CD8-positive, alpha-beta T cell (primary cell): ENCODE measurements at places on chromosomes 11 and 22.

DNA sequence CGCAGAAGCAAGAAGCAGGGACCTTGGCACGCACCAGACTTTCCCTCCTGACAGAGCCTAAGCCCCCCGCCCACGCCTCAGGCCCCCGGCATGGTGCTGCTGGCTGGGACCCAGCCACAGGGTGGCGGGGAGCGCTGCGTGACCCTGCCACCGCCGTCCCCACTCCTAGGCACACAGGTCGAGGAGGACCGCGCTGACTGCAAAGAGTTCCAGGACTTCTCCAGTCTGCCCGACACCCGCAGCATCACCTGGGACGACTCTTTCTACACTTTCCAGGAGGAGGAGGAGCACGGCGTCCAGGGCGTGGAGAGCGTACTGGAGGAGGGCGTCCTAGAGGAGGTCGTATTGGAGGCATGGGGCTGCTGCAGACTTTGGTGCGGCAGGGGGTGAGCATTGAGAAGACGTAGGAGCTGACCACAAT lies 103.7 kb downstream of the TRIM51G start:
- DNase-seq: no peak

DNA sequence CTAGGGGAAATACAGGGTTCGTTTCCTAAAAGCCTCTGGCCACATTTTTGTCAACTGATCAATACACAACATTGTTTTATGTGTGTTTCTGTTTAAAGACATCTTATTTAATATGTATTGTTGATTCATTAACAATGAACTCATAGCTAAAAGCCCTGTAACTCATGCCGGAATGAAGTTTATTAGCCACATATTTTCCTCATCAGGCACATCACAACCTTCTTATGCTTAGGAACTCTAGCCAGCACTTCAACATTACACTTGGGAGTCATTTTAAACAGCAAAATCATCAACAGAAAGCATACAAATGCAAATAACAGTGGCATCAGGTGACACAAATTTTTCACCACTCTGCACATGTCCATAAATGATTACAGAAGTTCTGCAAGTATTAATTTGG lies 15.1 kb upstream of the BLID start:
- no peak for DNase-seq

DNA sequence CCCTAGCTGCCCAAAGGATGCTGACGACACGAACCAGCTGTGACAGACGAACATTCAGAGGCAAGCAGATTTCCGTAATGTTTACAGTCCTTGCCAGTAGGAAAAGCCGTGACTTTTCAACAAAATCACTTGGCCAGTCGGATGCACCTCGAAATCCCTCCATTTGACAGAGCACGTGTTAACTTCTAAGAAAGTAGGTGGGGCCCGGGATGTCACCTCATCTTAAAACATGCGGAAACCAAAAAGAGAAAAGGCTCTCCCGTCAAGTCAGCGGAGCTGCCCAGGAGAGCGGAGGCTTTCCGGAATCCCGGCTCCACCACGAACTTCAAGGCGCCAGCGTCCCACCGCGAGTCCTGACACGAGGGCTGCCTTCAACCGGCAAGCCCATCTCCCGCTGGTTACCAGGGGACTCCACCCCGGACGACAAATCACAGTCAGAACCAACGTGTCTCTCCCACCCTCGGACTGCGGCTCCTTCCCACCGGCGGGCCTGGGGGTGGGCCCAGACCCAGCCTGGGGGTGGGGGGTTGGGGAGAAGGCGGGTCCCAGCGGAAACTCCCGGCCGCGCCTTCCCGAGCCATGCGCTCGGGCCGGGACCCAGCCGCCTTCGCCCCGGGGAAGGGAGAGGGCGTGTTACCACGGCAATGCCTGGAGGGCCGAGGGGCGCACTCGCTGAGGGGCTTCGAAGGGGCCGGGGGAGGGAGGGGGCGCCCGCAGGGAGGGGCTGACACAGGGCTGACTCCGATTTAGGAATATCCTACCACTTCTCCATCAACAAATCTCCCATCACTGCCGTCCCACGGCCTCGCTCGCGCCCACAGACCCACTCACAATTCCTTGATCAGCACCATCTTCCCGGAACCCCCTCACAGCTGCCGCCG lies 475 bp downstream of the PITPNB start:
- DNase-seq: peak; percentile 38

DNA sequence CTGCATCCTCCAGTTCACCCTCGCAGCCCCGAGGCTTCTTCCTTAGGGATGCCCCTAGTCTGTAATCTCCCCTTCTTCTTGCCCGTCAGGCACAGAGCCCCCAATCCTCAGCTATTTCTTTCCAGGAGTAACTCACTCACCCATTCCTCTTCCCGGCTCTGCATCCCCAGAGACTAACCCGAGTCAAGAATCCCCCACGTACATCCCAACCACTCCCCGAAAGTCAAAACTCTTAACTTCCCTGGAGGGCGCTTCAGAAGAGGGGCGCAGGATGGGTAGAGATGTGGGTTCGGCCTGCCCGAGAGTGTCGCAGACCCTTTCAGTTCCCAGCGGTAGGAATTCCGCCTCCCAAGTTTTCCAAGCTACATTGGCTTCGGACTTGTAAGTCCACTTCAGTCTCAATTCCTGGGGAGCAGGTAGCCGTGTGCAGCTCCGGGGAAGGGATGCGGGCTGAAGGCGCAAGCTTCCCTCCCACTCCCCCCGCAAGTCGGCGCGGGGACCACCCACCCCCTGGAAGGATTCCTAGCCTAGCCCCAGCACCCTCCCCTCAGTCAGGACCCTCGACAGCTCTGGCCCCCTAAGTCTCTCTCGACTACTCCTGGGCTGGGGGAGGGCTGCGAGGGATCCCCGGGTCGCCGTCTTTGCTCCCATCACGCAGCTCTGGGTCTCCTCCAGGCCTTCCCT lies 871 bp downstream of the BDNF start:
- no peak for DNase-seq
